ENCODE measurements at places on chromosomes 3 and 15.

DNA sequence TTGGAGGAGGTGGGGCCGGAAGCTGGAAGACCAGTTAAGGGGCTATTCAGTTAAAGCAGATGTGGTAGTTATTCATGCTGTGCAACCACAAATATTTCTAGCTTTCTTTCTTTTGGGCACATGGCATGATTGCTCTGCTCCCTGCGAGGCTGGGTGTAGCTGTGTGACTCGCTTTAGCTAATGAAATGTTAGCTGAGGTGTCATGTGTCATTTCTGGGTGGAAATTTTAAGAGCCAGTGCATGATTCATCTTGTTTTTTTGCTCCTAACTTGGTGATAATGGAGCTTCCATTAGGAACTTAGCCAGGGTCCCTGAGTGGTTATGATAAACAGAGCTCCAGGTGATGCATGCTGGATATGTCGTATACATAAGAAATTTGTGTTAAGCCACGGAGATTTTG lies 300.6 kb downstream of the SATB1 start:
- peak; percentile 27 for DNase-seq

GRCh38 chr3:188662214-188662613 lies 508.3 kb downstream of the LPP start:
- no peak for DNase-seq

DNA sequence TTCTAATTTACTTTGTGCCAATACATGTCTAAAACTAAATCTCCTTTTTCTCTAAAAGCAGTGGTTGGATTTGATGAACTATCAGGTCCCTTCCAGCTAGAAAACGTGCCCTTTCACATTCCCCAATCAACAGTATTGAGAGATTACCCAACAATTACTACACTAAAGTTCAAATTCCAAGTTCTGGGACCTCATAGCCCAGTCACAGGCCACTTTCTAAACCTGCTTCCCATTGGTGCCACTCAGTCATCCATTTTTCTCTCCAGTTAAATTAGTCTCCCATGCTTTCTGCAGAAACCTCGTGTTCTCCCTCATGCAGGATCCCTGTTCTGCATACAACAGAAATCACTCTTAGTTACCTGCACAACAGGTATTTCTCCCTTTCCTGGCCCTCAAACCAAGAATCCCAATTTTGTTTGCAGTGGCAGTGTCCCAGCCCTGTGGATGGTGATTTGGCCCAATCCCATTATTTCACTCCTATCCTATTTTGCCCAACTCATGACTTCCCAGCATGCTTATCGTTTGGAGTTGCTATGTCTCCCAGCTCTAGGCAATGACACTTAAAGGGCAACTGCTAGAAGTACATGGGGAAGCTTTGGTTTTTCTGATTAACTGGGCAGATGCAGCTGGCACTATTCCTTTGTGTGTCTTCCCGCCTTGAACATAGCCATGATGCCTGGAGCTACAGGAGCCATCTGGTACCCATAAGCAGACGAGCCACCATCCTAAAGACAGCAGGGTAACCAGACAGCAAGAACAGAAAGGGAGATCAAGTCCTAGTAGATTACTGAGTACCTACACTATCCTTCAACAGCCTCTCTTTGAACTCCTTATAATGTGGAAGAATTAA lies 224.2 kb downstream of the MINAR1 start:
- DNase-seq = no peak

- DNase-seq = no peak
Measured at GRCh38 chr15:69253156-69253555, 45.6 kb upstream of the PAQR5 start.

GRCh38 chr3:124043023-124043422 lies 51.1 kb upstream of the ROPN1 start:
- DNase-seq = no peak

GRCh38 chr15:39132954-39133600 lies 447.8 kb upstream of the THBS1 start:
- no peak for DNase-seq

DNA sequence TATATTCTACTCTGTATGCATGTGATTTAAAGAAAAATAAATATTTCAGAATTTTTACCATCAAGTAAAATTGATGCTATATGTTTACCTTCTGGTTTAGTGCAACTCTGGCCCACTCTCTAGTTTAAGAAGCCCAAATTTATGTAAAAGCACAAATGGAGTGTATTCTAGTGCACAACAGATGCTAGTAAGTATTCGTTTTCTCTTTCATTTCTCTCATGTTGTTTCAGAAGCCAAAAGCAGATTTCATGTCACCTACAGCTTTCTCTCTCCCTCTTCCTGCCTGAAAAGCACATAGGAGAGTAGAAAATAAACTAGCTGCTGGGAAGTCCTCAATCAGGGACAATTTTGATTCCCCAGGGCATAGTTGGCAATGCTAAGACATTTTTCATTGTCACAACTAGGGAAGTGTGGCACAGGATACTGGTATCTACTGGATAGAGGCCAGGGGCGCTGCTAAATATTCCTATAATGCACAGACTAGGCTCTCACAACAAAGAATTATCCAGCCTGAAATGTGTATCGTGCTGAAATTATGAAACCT lies 147.4 kb upstream of the ARHGEF26 start:
- DNase-seq = no peak

DNA sequence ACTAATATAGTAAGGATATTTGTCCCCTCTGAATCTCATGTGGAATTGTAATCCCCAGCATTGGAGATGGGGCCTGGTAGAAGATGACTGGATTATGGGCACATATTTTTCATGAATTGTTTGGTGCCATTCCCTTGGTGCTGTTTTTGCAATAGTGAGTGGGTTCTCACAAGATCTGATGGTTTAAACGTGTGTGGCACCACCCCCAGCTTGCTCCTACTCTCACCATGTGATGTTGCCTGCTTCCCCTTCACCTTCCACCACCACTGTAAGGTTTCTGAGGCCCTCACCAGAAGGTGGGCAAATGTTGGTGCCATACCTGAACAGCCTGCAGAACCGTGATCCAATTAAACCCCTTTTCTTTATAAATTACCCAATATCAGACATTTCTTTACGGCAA lies 28.1 kb upstream of the SERPINI2 start:
- no peak for DNase-seq

- DNase-seq = no peak
Measured at GRCh38 chr3:140748903-140749302, 71.0 kb downstream of the TRIM42 start.

DNA sequence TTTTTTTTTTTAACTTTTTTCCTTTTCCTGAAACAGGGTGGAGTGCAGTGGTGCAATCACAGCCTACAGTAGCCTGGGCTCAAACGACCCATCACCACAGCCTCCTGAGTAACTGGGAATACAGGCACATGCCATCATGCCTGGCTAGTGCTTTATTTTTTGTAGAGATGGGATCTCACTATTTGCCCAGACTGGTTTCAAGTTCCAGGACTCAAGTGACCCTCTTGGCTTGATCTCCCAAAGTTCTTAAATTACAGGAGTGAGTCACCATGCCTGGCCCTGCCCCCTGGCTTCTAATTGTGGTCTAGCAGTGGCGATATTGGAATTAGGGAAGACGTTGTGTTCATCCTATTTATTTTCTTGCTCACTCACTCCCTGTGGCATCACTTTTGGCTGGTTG lies 1138.4 kb downstream of the SI start:
- no peak for DNase-seq

DNA sequence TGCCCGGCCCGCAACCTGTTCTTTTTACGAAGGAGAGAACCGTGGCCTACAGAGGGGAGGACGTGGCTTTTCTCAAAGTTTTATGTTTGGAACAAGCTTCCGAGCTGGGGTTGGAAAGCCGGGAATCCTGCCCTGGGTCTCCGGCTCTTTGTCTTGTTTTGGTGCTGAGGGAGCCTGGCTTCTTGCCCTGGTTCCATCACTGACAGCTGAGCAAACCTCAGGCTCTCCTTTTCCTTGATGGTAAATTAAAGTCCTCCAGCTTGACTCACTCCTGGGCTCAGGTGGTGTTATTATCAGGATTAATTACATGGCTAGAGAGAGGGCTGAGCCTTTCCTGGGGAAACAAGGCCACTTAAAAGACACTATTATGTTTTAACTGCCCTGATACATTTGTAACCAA lies 289.5 kb upstream of the RGMA start:
- no peak for DNase-seq

GRCh38 chr3:42707620-42708355 lies 5.2 kb upstream of the HHATL start:
- no peak for DNase-seq

GRCh38 chr3:184914628-184915027 lies 102.7 kb downstream of the VPS8 start:
- no peak for DNase-seq

- no peak for DNase-seq
Measured at GRCh38 chr15:40097968-40098476, 10.7 kb downstream of the BMF start.

DNA sequence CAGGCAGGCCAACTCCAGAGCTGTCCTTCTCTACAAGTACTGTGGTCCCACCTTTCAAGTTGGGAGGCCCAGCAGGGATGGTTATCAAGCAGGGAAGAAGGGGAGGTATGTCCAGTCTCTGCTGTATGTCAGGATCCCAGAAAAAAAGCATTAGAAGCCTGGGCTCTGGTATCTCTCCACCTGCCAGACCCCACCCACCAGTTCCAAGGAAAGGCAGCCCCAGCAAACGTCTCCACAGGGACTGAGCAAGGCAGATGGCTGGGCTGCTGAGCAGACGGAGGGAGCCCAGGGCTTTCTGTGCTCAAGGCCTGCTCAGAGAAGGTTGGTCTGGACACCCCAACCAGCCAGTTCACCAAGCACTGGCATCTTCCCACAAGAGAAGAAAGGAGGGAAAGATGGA lies 287.8 kb downstream of the XXYLT1 start:
- DNase-seq = no peak

- DNase-seq = no peak
Measured at GRCh38 chr3:193872265-193872753, 263.6 kb upstream of the HES1 start.

GRCh38 chr3:94305835-94306611 lies 243.2 kb downstream of the NSUN3 start:
- no peak for DNase-seq

DNA sequence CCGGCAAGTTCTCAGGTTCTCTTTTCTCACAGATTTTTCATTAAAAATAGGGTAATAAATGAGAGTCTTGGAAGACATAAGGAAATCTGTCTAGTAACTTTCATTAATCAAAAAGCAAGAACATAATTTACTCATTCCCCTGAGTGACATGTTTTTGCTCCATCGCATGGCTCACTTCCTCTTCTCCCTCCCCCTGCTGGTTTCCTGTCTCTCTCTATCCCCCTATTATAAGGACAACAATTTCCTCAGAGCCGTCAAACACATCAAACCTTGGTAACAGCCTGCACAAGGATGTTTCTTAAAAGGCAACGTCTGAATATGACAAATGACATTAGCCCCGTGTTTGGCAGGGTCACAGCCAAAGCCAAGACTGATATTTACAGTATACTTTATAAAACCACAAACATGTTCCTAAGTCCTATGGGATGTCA lies 1149.6 kb downstream of the IGSF11 start:
- DNase-seq = peak; percentile 75

DNA sequence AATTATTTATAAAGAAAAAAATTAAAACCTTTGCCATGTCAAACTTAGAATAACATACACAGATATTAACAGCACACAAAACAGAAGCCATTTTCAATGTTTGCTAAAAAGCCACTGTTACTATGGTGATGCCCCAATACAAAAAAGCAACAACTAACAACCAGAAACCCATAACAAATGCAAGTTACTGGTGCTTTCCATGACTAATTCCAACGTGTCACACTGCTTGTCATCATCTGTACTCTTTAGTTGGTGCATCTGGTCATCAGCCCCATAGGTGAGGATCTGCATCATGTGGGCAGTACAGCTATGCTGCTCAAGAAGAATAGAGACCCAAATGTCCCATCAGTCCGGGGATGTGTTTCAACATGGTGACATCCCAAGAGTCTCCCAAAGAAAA lies 52.8 kb downstream of the ATP8B4 start:
- no peak for DNase-seq

DNA sequence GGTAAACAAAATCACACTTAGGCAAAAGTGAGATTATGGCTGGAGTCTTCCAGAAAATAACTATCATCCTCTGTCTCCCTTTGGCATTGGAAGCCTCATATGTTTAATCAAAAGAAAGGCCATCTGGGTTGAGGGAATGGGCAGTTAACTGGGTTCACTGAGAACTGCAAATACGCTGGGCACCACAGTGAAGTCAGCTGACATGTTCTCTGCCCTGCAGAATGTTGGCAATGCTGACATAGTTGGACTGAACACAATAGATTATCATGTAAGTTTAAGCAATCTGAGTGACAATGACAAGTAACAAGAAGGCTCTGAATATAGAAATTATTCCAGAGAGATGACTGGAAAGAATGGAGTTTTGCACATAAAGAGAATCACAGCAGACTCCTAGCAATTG lies 43.8 kb upstream of the SLC25A26 start:
- DNase-seq = no peak

DNA sequence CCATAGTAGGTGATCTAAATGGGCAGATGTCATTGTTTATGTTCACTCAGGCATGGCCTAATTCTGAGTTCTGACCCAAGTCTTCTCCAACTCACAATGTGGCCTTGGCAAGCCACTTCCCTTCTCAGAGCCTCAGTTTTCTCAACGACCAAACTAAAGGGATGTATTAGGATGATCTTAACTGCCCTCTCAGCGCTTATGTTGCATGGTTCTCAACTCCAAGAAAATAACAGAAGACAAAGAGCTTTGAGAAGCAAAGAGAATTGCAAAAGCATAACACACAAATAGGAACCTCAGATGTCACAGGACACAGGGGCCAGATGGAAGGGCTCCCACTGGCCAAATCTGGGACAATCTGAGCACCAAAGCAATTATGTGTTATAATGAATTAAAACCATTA lies 8.6 kb downstream of the RHCG start:
- DNase-seq = no peak

DNA sequence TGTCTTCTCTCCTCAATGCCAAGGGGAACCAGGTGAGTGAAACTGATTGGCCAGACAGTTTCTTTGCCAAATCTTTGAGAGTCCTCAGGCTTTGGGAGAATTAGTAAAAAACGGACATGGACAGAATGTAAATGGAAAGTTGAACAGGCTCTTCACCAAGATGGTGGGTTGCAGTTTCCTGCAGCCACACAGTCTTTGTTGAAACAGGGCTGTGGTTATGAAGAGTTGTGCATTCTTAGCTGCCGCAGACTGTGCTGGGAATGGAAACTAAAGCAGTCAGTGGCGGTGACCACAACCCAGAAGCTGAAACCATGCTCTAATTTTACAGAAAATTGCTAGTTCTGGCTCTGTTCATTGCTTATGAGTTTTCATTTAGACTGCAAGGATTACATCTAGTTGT lies 42.1 kb upstream of the TASOR start:
- DNase-seq = no peak

GRCh38 chr3:130991126-130991525 lies 35.5 kb downstream of the ASTE1 start:
- no peak for DNase-seq

GRCh38 chr15:56425976-56426375 lies 39.0 kb downstream of the MNS1 start:
- DNase-seq = no peak

DNA sequence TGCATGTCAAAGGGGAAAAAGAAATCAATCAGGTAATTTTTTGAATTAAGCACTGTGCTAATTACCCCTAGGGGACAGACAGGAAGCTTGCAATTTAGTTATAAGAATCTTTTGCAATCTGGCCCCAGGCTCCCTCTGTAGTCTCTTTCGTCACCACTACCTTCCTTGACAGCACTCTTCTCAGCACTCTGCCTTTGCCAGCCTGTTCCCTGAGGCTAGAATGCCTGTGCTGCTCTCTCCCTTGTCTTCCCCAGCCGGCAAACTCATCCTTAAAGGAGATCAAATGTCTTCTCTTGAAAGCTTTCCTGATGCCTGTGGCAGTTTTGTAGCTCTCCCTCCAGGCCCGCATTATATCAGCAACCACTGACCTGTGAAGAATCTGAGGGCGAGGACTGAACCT lies 32.4 kb upstream of the PRTG start:
- no peak for DNase-seq

- DNase-seq = no peak
Measured at GRCh38 chr3:149582395-149582794, 75.4 kb downstream of the WWTR1 start.
